Caco-2 (cell line): ENCODE measurements at places on chromosomes 12 and 14. TPM values are rescaled to one million over a fixed set of nuclear protein-coding genes. Genes with fewer than 3 reads are reported as not detected.

Gene TNS2
- total RNA-seq, result 2.4 and 4.4 TPM in 2 replicates

Gene MEG3
- 0.37 TPM in 1 of 2 replicates, not detected in the other for total RNA-seq

Gene ADSS1
- total RNA-seq, result 1.6 and 3.2 TPM in 2 replicates

Gene TAS2R7
- total RNA-seq, result not detected in 2 replicates

- no peak for DNase-seq
These were observed 5.2 kb upstream of the AP1G2 start for GRCh38 chr14:23572836-23573235.

GRCh38 chr14:59217011-59217410, 28.5 kb downstream of the DAAM1 start:
- DNase-seq, result no peak

GRCh38 chr12:132282950-132283771, 46.2 kb downstream of the GALNT9 start:
- no peak for DNase-seq

- no peak for DNase-seq
These were observed 62.9 kb upstream of the HIF1A start for GRCh38 chr14:61632401-61632800.

GRCh38 chr14:94005324-94006073, 8.4 kb downstream of the CCDC197 start:
- no peak for DNase-seq

DNA sequence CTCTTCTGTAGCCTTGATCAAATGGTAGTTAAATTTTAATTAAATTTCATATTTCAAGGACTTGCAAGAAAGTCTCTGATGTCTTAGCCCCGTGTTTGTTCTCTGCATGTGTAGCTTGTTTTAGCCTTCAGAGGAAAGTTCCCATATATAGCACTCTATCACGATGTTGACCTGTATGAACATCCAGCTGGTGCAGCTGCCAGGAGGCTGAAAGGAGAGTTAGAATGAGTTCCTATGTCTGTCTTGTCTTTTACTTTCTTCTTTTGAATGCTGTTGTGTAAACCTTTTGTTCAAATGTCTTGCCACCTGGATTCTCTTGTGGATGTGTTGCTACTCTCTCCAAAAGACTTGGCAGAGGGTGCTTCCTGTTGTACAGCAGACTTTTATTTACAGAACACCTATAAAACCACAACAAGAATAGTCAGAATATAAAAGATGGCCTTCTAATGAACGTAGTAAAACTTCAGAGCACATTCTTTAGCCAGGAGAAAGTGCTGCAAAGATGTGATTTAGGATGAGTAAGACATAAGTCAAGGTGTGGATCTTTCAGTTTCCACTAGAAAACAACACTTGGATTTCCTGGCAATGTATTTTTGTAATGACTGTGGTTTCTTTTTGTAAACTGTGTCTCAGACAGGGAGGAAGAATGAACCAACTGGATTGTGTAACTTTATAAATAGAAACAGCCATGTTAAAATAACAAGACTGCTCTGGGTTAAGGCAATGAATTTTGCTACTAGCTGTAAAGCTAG, 17.2 kb downstream of the NAV3 start:
- DNase-seq, result no peak

GRCh38 chr12:55572168-55572567, at the start of gene OR2AP1:
OR2AP1 (plus strand) TSS chr12:55572468; CDS start chr12:55574415, 1,947 bp downstream.
- no peak for DNase-seq

DNA sequence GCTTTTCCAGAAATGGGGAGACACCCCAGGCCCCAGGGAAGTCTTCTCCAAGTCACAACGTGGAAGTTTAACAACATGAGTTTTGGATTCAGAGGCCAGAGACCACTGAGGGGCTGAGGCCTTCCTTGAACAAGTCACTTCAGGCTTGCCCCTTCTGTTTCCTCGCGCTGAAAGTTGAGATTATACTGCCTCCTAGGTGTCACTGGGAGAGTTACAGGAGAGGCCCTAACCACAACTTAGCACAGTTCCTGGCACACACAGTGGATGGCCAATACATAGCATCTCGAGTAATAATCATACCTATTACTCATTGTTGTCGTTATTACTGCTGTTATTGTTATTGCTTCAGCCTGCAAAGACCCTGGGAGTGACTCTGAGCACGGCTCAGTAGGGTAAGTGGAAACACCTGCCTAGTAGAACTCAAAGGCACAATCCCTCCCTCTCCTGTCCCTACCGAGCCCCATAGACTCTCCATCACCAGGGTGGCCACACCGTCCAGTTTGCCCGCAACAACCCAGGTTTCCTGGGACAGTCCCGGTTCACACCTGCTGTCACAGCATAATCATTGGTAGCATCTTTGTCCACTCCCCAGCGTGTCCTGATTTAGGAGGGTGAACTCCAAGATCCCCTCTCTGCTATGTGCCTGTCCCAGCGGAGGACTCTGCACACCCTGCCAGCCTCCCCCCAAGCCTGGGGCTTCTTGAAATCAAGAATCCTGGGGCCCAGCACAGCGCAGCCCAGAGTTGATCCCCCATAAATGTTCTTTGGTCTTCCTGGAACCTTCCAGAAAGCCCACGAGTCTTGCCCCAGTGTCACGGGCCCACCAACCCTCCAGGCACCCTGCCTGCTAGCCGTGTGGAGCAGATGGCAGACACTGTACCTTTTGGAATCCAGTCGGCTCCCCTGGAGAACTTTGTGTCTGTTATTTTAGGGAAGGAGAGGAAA, 85.0 kb downstream of the SYNE3 start:
- no peak for DNase-seq
